ENCODE measurements at places on chromosomes 5 and 9.

- no peak for DNase-seq
These were observed 224.9 kb downstream of the SNX18 start for GRCh38 chr5:54742417-54742891.

DNA sequence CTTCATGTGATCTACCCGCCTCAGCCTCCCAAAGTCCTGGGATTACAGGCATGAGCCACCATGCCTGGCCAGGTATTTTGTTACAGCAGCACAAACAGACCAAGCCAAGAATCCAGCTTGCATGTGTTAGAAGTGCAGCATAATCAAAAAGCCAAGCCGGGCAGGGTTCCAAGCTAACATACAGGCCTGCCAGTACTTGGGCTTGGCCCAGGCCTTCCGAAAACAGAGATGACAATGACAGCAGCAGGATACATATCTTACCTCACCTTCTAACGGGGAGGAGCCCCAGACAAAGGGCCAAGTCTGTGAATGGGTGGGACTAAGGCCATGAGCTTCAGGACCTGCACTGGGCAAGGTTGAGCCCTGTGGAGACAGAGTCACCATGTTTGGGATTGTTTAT, 91.4 kb upstream of the ZNF462 start:
- DNase-seq, result no peak

GRCh38 chr5:62327138-62328053, 21.4 kb downstream of the KIF2A start:
- DNase-seq, result no peak

DNA sequence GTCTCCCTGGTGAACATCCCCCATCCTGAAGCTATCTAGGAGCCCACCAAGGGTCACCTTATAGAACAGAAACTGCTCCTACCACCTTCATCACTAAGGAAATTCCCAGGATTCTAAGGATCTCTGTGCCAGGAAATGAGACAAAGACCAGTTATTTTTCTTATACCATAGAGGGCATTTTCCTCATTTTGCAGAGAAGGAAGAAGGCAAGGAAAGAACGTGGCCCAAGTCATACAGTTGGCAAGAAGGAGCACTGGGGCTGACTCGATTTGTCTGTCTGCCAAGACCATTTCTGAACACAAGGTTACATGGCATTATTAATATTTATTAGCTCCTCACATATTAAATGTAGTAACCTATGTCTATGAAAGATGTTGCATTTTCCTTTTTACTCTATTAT, 49.6 kb upstream of the TNFSF15 start:
- DNase-seq, result no peak

DNA sequence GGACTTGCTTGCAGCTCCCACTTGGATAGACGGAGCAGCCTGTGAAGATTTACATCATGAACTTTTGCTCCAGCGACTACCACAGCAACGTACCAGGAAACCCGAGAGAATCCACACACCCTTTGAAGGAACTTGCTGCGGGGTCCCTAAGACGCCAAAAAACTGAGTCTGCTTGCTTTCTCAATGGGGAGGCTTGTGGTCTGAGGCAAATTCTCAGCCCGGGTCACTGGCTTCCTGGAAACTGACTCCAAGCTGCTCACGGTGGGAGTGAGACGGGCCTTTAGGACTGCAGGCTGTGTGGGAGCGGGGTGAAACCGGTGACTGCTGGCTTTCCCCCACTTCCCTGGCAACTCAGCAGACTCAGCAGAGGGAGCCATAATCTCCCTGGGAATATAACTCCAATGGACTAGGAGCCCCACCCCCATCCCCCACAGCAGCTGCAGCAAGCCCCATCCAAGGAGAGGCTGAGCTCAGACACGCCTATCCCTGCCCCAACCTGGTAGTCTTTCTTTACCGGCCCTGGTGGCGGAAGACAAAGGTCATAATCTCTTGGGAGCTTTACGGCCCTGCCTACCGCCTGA, 466.0 kb downstream of the CAAP1 start:
- no peak for DNase-seq

DNA sequence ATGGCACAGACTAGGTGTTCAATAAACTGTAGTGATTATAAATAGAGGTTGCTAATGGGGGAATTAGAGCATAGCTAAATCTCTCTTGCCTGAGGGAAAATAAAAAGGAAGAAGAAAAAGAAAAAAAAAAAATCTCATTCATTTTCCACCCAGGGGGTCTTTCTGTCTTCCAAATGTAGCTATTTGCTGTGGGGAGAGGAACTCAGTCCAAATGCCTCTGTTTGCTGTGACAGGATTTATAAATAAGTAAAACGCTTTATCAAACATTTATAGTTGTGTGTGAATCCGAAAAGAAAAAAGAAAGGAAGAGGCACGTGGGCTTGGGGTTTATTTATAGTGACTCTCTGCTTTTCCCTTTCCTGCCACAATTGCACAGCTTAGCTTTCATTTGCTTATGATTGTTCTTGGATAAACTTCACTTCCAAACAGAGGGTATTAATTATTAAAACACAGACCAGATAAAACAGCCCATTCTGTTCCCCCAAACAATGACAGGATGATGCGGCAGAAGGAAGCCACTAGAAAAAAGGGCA, 245.7 kb downstream of the ASTN2 start:
- DNase-seq, result no peak

- DNase-seq, result no peak
These were observed 525 bp upstream of the AK3 start for GRCh38 chr9:4741365-4742089.

DNA sequence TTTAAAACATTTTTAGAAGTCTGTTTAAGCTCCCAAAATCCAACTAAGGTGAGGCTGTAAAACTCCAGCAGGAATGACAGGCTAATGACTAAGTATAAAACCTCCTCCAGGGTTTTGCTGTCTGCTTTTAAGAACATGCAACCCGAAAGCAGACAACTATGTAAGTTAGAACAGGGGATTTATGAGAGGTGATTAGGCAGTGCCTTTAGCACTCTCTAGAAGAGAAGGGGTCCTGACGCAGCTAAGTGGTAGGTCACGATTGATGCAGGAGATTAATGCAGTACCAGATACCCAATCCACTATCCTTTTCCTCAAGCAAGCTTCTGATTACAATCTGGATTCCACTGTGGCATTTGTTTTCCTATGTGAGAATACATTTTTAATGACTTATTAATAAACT, 25.9 kb downstream of the HOMER1 start:
- DNase-seq, result no peak

- no peak for DNase-seq
These were observed 621.9 kb downstream of the DTWD2 start for GRCh38 chr5:118366429-118366828.

GRCh38 chr5:172691886-172692285, 50.8 kb downstream of the NEURL1B start:
- no peak for DNase-seq

- no peak for DNase-seq
These were observed 5.1 kb upstream of the ERAP1 start for GRCh38 chr5:96812851-96813250.

DNA sequence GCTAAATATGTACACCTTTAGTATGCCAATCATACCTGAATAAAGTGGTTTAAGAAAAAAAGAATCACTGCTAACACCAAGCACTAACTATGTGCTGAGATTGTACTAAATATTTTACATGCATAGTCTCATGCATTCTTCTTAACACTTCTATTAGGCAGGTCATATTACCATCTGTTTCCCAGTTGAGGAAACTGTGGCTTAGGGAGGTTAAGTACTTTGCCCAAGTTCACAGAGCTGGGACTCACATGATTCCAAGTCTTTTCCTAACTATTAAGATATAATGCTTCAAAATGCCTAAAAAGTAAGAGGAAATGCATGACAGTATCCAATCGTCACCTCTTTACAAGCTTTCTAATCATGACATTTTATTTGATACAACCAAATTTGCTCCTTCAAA, 69.2 kb upstream of the PLPP6 start:
- no peak for DNase-seq

DNA sequence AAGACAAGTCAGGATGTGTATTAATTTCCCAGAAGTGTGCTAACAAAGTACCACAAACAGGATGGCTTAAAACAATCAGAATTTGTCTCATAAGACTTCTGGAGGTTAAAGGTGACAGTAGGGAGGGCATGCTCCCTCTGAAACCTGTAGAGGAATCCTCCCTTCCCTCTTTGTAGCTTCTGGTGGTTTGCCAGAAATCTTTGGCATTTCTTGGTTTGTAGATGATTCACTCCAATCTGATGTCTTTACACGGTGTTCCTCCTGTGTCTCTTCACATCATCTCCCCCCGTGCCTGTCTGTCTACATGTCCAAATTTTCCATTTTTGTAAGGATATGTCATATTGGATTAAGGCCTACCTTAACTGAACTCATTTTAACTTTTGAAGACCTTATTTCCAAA, 471.5 kb downstream of the ZNF608 start:
- DNase-seq, result no peak

DNA sequence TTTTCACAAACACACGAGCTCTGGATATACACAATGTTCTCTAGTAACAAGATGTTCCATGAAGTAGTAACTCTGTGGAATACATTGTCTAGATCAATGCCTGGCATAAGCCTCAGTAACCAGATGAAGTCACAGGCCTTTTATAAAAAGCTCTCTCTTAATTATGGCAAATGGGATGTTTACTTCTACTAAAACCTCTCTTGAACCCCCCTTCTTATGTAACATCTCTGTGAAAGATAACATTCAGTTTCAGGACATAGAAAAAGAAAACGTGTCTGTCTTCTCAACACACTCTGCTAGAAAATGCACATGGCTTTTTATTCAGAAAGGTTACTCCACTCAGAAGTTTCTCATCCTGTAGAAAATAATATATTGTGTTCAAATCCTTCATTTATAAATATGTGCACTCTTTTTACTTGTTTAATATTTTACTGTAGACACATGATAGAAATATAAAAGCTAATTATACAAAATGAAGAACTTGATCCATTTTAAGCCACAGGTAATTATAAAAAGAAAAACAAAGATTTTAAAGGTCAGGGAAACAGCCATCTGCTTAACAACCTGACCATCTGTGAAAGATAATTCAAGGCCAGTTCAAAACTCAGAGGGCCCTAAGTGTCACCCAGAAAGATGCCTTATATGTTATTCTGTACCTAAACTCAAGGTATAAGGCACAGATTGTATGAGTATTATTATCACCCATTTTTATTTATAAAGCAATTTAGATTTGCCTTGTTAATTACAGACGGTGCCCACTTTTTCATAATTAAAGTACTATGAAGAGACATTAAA, 812.0 kb downstream of the CDH18 start:
- no peak for DNase-seq

DNA sequence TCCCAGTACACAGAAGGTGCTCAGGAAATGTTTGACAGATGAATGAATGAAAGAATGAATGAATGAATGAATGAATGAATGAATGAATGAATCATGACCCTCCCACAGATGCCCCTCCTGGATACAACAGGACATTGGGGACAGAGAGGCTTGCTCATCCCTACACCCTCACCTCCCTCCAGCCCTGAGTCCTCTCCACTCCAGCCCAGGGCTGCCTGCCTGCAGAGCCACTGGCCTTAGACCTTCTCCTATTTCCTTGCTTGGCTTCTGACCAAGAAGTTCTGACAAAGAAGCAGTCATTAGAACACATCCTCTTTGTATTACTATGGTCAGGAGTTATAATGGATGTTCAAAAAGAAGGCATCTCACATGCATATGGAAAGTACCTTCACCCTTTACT, 240.7 kb upstream of the DAPK1 start:
- DNase-seq, result no peak

DNA sequence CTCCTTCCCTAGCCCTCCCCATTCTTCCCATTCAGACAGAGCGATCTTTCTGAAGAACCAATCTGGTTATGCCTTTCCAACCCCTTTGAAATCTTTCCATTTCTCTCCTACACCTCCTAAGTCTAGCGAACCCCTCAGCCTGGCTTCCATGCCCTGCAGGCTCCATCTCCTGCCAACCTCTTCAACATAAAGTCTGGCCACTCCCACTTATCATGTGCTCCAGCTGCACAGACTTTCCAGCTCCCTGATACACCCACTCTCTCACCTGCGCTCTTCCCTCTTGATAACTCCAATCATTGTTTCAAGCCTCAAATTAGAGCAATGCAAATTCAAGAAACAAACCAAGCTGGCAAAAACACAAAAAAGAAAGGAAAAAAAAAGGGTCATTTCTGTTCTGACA, 3.8 kb upstream of the ORM1 start:
- no peak for DNase-seq

DNA sequence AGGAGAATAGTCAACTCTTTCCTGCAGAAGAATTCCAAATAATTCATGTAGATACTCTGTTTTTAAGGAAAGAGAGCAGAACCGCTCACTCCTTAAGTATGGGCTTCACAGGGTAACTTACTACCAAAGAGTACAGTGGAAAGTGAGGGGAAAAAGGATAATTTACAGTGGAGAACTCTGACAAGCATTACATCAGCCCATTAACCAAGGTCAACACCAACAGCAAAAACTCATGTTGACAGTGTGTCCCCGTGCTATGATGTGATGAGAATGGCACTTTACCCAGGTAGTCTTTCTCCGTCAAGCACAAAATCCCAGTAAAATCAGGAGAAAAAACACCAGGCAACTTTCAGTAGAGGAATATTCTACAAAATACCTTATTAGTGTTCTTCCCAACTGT, 104.3 kb downstream of the ADCY2 start:
- no peak for DNase-seq

GRCh38 chr5:143063175-143063970, 293.2 kb downstream of the ARHGAP26 start:
- DNase-seq, result no peak

GRCh38 chr9:126459546-126459945, 132.9 kb downstream of the MVB12B start:
- DNase-seq, result no peak

- no peak for DNase-seq
These were observed 23.1 kb upstream of the DMRTA1 start for GRCh38 chr9:22423566-22423965.

GRCh38 chr5:179908528-179908927, 831 bp upstream of the TBC1D9B start:
- no peak for DNase-seq

DNA sequence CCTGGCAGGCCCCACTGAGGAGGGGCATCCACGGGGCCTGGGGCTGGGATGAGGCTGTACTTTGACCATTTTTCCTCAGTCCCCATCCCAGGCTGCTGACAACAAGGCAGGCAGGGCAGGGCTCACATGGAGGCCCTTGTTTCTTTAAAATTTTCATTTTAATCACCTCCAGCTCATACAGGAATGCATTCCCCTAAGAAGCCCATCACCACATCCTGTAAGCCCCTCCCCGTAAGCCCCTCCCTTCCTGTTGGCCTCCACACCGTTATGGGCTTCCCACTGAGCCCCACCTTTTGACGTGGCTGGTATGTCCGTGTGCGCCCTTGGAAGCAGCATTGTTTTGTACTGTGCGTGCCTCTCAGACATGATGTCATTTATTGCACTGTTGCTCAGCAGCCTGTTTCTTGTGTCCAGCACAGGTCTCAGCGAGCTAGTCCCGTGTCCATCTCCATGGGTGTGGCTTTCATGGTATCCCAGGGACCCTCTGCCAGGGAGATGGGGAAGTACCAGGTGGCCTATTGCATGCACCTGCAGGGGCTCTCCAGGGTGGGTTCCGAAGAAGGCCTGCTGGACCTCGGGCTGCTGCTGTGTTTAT, 22.4 kb downstream of the PHF2 start:
- no peak for DNase-seq

DNA sequence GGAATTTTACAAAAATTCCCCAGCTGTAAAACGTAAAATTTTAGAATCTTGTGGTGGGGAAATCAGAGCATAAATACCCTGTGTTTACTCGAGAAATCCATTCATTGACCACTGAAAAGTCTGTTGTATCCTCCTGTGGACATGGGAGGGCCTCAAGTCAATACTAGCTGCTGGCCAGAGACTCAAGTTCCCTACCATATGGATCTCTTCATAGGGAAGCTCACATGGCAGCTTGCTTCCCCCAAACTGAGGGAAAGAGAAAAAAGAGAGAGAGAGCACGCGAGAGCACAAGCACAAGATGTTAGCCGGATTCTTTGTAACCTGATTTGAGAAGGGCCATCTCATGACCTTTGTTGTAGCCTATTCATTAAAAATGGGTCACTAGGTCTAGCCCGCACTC, 591.9 kb downstream of the LRRC70 start:
- no peak for DNase-seq
